ENCODE measurements at places on chromosomes 7 and 10.
A peak's percentile ranks its signal among the peaks of the same experiment; 100 is the strongest.

DNA sequence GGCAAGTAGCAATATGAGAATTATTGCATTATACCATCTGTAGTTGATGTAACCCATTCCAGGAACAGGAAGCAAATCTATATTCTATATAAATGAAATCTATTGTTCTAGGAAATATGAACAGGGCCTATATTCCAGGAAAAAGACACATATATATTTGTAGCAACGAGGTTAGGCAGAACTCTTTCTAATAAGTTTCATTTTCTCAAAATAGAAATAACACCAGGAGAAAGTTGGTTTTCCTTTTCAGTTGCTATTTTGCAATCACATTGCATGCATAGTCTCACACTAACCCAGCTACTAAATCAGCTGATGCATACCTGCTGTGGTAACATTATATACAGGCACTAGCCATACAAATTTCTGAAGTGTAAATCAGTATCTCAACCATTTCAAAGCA lies 6.2 kb upstream of the IFIT2 start:
- DNase-seq = peak; percentile 77

DNA sequence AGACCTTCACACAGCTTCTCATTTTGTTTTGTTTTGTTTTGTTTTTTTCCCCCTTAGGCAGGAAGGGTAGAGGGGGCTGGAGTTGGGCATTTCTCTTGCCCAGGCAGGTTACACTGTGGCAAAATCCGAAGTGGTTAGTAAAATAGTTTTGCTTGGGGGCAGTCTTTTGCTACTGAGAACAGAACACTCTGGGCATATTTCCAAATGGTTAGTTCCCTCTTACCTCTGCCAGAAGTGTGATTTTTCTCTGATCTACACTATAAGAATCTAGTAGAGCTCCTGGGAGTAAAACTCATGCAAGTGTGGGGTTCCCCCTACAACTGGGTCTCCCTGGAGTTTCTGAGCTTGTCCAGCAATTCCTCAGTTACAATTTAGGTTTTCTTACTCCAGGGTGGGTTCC lies 61.7 kb downstream of the NPS start:
- DNase-seq = no peak

GRCh38 chr10:45657033-45657926 lies 15.3 kb downstream of the ZFAND4 start:
- no peak for DNase-seq

DNA sequence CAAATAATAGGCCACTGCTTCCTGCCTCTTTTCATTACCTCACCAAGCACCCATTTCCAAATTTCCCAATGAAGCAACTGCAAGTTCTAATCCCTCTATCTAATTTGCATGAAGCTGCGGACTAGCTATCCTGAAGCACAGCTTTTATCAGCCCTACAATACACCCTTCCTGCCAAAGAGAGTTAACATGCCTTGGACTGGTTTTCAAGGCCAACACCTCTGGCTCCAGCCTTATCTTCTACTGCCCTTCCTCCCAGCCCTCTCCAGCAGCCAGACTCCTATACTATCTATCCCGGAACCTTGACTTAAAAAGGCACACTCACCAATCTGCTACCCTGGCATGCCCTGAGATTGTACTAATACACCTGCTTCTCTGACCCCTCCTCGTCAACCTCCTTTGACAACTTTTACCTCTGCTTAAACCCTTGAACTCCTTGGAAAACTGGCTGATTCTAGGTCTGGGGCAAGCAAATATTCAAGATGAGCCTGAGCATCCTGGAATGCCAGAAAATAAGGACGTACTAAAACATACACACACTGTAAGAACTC lies 73.4 kb downstream of the SGMS1 start:
- DNase-seq = no peak

- DNase-seq = no peak
Observed at GRCh38 chr7:17234030-17234397, 64.4 kb upstream of the AHR start.

DNA sequence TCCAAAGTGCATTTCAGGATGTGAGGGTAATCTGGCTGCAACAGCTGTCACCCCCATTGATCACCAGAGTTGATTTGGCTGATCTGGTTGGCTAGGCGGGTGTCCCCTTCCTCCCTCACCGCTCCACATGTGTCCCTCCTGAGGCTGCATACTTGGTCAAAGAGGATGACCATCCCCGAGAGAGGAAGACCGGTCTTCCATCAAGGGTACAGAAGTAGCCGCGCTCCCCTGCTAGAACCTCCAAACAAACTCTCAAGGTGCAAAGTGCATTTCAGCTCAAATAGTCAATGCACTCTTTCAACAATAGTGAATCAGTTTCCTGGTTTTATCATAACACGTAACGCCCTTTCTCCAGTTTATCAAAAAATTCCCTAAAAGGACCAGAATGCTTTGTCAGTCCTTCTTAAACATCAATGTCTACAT lies 44.6 kb downstream of the CARD11 start:
- DNase-seq = no peak

DNA sequence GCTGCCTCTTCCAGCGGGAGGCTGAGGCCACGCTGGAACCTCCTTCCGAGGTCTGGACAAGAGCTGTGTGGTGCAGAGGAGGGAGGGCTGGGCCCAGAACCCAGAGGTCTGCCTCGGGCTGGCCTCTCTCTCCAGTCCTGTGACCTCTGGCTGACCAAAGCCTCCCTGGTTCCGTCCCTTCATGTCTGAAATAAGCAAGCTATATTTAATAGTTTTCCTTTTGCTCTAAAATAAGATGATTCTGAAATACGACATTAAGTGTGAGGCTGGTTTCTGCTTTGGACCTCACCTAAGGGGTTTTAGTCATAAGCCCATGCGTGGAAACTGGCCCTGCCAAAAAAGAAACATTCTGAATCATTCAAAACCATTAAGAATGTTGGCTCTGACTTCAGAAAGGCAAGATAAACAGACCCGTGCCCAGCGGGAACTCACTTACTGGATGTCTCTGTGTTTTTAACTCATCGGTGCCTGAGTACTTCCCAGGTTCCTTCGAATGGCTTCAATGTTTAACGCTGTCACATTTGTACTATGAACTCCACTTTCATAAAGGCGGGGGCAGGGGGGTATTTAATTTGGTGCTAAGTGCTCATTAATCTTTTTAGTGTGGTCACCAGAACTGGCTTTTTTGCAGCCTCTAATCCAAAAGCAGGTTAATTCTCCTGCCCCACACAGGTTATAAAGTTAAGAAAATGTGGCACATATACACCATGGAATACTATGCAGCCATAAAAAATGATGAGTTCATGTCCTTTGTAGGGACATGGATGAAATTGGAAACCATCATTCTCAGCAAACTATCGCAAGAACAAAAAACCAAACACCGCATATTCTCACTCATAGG lies 157.5 kb upstream of the KLF14 start:
- peak; percentile 94 for DNase-seq

- DNase-seq = peak; percentile 50
Observed at GRCh38 chr10:91077549-91078071, 142.9 kb upstream of the PCGF5 start.

DNA sequence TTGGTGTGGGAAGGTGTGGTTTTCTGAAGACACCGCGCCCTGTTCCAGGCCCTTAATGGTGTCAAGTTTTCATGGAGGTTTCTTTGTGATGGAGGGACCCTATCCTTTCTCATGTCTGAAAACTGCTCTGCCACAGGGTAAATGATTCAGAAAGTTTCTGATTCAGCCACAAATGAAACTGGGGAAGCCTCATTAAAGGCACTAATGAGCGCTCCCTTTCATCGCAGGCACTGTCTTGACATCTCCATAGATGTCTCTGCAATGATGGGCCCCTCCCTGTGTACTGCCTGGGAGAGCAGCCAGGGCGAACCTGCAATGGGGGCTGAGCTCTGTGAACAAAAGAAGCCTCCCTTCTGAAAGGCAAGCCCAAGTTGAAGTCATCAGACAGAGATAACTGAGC lies 355.3 kb downstream of the PRPF18 start:
- DNase-seq = no peak

DNA sequence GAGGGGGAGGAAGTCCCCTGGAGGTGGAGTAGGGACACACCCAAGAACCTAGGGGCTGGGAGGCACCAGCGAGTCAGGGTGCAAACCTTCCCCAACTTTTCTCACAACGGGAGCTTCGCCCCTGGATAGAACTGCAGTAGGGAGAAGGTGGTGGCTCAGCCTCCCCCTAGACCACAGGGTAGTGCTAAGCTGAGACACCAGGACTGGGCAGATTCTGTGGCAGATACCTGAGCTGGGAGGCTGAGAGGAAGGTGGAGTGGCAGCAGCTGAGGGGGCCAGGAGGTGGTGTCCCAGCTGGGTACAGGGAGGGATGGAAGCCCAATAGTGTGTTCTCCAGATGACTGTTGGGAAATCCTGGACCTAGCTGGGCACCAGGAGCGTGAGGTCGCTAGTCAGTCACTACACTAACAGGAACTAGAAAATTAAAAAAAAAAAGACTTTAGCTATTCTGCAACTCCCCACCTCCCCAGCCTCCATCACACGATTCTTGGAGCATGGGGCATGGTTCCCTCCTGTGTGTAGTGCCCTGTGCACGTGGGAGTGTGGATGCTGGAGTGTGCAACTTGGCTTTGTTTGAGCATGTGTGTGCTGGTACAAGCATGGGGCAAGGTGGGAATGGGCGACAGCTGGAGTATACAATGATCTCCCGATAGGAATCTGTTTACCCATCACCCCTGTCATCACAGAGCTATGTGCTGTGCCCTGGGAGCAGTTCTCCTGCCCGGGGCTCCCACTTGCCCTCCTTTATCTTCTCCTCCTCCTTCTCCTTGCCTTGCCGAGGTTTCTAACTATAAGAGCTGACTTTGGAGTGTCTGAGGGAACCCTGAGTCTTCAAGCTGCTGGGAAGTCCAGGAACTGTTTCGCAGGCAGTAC lies 8.8 kb upstream of the TRPV6 start:
- no peak for DNase-seq

DNA sequence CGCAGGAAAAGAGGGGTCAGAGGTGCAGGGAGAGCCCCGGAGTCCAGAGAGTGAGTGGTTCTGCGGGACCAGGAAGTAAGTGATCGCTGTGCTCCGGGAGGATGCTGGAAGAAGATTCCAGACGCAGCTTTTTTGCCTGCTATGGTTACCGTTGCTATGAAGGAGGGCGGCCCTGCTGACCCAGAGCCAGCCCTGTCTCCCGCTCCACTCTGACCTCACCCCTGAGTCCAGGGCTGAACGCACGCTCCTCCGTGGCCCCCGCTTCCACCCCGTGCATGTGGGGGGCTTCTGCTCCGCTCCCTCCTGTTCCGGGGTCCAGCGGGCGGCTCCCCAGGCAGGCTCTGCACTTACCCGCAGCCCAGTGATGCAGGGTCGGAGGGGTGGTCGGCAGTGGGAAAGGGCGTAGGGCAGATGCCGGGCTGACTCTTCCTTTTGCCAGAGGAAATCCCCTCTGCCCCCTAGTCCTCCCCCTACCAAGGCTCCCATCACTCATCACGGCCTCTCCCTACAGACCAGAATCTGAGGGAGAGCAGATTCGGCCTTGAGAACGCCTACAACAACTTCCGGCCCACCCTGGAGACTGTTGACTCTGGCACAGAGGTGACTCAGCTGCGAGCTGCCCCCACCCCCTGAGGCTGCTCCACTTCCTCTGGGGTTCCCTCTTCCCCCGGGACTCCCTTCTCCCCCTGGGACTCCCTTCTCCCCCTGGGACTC lies 2.7 kb upstream of the MUC17 start:
- peak; percentile 85 for DNase-seq

DNA sequence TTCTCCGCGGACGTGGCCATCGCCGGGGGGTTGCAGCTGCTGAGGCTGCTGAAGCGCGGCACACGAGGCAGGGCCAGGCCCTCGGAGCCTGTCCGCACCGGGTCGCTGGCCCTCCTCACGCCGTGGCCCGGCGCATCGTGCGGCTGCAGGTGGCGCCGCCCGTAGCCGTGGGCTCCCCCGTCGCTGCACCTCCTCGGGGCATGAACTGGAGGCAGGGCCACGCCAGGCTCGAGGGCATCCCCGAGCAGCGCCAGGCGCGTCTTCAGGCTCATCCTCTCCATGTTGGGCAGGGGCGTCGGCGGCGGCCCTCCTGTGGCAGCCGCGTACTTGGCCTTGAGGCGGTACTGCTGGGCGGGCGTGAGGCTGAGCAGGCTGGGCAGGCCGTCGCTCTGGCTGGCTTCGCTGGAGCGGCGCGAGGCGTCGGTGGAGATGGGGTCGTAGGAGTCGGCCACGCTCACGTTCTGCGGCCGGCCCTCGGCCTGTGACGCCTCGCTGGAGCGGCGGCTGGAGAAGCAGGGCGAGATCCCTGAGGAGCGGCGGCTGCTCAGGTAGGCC lies 263.1 kb upstream of the INHBA start:
- no peak for DNase-seq

- DNase-seq = no peak
Observed at GRCh38 chr7:76238326-76238725, 36.6 kb downstream of the SRRM3 start.

DNA sequence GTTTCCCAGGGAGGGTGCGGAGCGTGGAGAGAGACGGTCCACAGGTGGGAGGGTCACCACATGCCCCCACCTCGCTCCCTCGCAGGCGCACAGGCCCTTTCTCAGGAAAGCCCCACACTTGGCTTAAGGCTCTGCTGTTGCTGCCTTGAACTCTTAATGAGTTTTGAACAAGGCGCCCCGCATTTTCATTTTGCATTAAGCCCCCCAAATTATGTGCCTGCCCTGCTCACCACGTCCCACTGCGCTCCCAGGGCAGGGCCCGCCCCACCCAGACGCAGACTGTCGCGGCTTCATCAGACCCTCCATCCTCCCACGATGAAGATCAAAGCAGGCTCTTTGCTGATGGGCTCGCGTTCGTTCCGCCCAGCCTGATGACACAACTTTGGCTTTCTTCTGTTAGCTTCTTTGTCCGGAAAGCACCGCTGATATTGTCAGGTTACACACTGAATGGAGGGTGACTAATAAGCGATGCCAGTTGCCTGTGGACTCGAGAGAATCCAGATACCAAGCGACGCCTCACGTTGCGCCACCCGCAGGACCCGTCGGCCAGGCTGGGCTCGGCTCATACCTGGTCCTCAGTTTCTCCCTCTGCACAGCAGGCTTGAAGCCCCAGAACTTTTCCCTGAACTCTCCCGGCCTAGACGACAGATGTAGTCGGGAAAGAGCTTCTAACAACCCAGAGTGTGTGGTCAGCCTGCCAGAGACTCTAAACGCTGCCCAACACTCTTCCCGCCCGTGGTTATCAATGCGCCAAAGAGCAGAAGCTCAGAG lies 9.5 kb downstream of the CALML3 start:
- DNase-seq = no peak

DNA sequence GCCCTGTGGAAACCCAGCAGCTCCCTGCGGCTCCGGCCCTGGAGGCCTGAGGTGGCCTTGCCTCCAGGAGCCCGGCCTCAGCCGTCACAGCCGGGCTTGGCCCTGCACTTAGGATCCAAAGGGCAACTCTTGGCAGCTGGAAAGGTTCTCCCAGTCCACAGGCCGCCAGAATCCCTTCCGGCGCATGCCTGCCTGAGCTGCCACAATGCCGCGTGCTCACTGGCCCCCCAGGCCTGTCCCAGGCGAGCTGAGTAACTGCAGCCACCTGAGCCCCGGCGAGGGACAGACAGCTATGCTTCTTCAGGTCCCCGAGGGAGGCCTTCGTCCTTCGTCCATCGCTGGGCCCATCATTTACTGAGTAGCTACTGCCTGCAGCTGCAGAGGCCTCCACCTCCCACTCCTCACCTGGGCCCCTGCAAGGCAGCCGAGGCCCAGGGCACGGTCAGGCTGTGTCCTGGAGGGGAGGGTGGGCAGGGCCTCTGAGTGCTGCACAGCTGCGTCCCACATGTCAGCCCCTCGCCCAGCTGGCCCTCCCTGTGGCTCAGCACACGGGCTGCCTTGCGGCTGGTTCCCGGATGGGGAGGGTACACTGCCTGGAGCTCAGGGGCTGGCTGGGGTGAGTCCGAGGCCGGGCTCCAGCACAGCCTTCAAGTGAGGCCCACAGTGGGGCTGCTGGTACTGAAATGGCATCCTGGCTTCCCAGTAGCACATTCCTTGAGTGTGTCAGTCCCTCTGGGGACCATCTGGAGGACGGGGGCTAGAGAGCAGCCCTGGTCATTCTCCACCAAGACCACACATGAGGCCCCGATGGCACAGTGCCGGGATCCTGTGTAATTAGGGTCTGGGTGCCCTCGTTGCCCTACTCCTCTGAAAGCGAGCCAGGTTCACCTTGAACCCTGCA lies 172.5 kb downstream of the ELFN1 start:
- peak; percentile 68 for DNase-seq
